Ascending aorta (tissue), 2 donors: ENCODE measurements at places on chromosomes 7 and 10. TPM values are rescaled to one million over a fixed set of nuclear protein-coding genes. Genes with fewer than 3 reads are reported as not detected.

GRCh38 chr10:54745436-54745835 is 55.6 kb downstream of the PCDH15 start:
- no peaks in the 10 kb centered on the region for H3K4me1 ChIP-seq
- no peaks in the 10 kb centered on the region for H3K27me3 ChIP-seq
- no peak overlapping the region for H3K27ac ChIP-seq
- no peak for DNase-seq
- H3K36me3 ChIP-seq = no peaks in the 10 kb centered on the region
- H3K4me3 ChIP-seq = no peak overlapping the region

GRCh38 chr7:86025807-86026206 is 617.9 kb upstream of the GRM3 start:
- no peak for DNase-seq
- H3K4me3 ChIP-seq = no peak overlapping the region
- H3K27ac ChIP-seq = no peak overlapping the region

GRCh38 chr7:39510864-39511354 is 55.3 kb upstream of the YAE1 start:
- no peak overlapping the region for H3K4me3 ChIP-seq
- H3K36me3 ChIP-seq = no peaks in the 10 kb centered on the region
- DNase-seq = no peak
- no peak overlapping the region for H3K27ac ChIP-seq
- H3K4me1 ChIP-seq = no peaks in the 10 kb centered on the region
- H3K27me3 ChIP-seq = no peaks in the 10 kb centered on the region

The OPALIN gene
- total RNA-seq = not detected

- DNase-seq = no peak
- H3K27me3 ChIP-seq = no peaks in the 10 kb centered on the region
- no peak overlapping the region for H3K4me3 ChIP-seq
- no peak overlapping the region for H3K27ac ChIP-seq
These were observed 17.9 kb upstream of the SUV39H2 start for GRCh38 chr10:14860791-14861190.

DNA sequence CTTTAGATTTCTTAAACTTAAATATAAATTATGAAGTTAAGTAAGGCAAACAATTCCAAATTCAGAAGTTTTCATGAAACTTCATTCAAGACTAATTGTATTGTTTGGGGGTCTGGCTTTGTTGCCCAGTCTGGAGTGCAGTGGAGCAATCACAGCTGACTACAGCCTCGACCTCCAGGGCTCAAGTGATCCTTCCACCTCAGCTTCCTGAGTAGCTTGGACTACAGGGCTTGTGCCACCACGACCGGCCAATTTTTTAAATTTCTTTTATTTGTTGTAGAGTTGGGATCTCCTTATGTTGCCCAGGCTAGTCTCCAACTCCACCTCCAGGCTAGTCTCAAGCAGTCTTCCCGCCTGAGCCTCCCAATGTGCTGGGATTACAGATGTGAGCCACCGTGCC is 12.5 kb downstream of the P4HA1 start:
- no peak overlapping the region for H3K4me3 ChIP-seq
- no peak for DNase-seq
- no peaks in the 10 kb centered on the region for H3K27me3 ChIP-seq
- H3K36me3 ChIP-seq = peaks cover 3% of the 10 kb centered on the region
- peaks cover 5% of the 10 kb centered on the region for H3K4me1 ChIP-seq

The RGS10 gene
- 42.9 TPM for total RNA-seq

DNA sequence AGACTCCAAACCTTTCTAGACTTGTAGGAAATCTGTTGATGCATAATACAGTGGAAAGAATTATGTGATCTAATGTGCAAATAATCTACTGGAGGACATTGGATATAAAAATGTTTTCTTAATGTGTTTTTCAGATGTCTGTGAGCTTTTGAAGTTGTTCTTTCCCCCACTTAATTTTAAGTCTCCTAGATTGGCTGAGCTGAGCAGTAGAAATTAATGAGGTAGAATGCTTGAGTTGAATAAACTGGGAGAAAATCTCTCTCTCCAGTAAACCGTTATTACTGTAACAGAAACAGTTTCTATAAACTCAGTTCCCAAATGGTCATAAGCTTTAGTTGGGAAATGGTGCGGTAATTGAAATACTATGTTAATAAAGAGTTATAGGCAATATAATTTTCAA is 15.7 kb downstream of the CSGALNACT2 start:
- no peak for DNase-seq
- H3K27me3 ChIP-seq = no peaks in the 10 kb centered on the region
- H3K36me3 ChIP-seq = no peaks in the 10 kb centered on the region
- H3K4me3 ChIP-seq = no peak overlapping the region

- no peak for DNase-seq
- H3K4me3 ChIP-seq = no peak overlapping the region
- H3K36me3 ChIP-seq = no peaks in the 10 kb centered on the region
- no peaks in the 10 kb centered on the region for H3K4me1 ChIP-seq
These were observed 53.8 kb downstream of the COL13A1 start for GRCh38 chr10:69855346-69856111.

The PODXL gene
- total RNA-seq = 141 TPM
